ENCODE measurements at places on chromosomes 2 and 18.

DNA sequence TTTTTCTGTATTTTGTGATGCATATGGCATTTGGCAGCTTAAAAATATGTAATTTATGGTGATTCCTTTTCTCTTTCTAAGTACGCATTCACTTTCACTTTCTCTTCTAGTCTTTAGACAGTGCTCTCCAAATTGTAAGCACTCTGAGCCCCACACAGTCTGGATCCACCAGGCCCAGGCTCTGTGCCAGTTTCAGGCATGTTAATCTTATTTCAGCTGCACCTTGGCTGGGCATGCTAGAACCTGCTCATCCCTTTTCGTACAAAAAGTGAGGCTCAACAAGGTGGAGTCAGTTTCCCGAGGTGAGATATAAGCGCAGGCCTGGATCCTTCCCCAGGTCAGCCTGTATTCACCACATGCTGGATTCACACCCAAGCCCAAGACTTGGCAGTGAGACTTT is 203.9 kb downstream of the MTX2 start:
- DNase-seq, result no peak

GRCh38 chr2:137991078-137991477 is 26.8 kb downstream of the HNMT start:
- DNase-seq, result no peak

DNA sequence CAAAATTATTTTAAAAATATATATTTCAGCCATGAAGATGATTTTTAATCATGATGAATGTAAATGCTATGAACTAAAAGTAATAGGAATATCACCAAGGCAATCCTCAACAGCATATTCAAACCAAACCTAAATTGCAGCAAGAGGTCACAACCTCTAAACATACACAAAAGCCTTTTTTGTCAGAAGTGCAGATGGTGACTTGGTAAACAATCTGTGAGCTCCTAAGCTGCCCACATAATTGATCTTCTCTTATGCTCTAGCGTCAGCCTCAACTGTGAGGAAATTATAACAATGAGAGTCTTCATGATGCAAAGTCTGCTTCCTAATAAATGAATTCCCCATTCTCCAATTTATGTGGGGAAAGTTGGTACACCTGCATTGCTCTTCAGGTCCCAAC is 113.2 kb downstream of the TSN start:
- no peak for DNase-seq

DNA sequence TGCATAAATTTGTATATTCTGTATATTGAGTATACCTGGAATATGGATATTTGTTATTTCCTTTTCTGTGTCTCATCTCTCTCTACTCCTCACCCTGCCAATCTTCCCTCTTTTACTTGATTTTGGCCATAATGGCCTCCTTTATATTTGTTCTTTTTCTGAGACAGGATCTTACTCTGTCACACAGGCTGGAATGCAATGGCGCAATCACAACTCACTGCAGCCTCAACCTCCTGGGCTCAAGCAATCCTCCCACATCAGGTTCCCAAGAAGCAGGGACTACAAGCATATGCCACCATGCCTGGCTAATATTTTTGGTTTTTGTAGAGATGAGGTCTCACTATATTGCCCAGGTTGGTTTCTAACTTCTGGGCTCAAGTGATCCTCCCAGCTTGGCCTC is 30.5 kb downstream of the PREPL start:
- no peak for DNase-seq
